ENCODE measurements at places on chromosomes 5 and 9. TPM values are rescaled to one million over a fixed set of nuclear protein-coding genes. Genes with fewer than 3 reads are reported as not detected.

The KCNV2 gene
- total RNA-seq: not detected

The CPLANE1 gene
- total RNA-seq: 4.4 TPM

The TMEFF1 gene
- total RNA-seq: 1.5 TPM

The UBAC1 gene
- 39.2 TPM for total RNA-seq

The PCSK5 gene
- total RNA-seq: 0.89 TPM

The SMIM33 gene
- not detected for total RNA-seq

The SLC36A3 gene
- total RNA-seq: not detected

The SLC45A2 gene
- total RNA-seq: not detected

The IER5L gene
- total RNA-seq: 71.7 TPM

The MED22 gene
- total RNA-seq: 31.8 TPM

The ZNF883 gene
- total RNA-seq: 0.89 TPM

The CDKN2A gene
- total RNA-seq: not detected

The PIP5KL1 gene
- total RNA-seq: 2.1 TPM

The ARID3C gene
- total RNA-seq: 0.10 TPM

The HSD17B3 gene
- total RNA-seq: 0.31 TPM

The TRIM7 gene
- total RNA-seq: 42.8 TPM

The CYLC2 gene
- not detected for total RNA-seq

The F12 gene
- 23.0 TPM for total RNA-seq

Measured in A549 treated with DMSO at 1 μM for 4 hours (cell line).